ENCODE measurements at places on chromosomes 5 and 9. TPM values are rescaled to one million over a fixed set of nuclear protein-coding genes. Genes with fewer than 3 reads are reported as not detected.

PIP5KL1 gene
- total RNA-seq, result 0.24 TPM

SV2C gene
- total RNA-seq, result under 0.01 TPM

PCDHB2 gene
- total RNA-seq, result 0.96 TPM

IL4 gene
- total RNA-seq, result not detected

PROB1 gene
- total RNA-seq, result 0.10 TPM

Data from RPMI7951 (cell line).